IMR-90 (cell line): ENCODE measurements at places on chromosomes 13 and 19. TPM values are rescaled to one million over a fixed set of nuclear protein-coding genes. Genes with fewer than 3 reads are reported as not detected.

The ZNF724 gene
- 18.3 and 20.1 TPM in 2 replicates for total RNA-seq

The SLAIN1 gene
- total RNA-seq: under 0.01 and 0.36 TPM in 2 replicates

The KCNN1 gene
- under 0.01 TPM in 1 of 2 replicates, not detected in the other for total RNA-seq

The PPM1N gene
- total RNA-seq: 0.56 and 0.90 TPM in 2 replicates

The RBM42 gene
- 19.0 and 20.6 TPM in 2 replicates for total RNA-seq
